Endothelial cell (in vitro differentiated cells): ENCODE measurements at places on chromosomes 5 and 9.

DNA sequence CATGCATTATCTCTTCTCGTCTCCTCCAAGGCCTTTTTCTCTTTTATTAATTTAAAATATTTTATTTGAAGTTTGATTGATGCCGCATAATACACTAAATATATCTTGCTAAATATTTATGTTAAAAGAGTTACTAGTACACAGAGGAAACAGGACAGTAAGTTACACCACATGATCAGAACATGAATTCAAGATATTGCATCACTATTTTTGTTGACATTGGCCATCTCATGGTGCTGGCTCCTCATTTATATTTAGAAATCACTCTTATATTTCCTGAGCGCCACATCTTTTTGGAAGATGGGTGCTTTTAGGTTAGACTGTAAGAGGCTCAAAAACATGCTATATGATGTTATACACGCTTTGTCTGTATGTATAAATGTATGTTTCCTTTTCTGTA, 23.0 kb downstream of the SPEF2 start:
- no peak overlapping the region for H3K4me3 ChIP-seq
- no peak for DNase-seq
- H3K27ac ChIP-seq = no peak overlapping the region
- H3K4me1 ChIP-seq = no peaks in the 10 kb centered on the region
- H3K27me3 ChIP-seq = no peaks in the 10 kb centered on the region
- H3K36me3 ChIP-seq = no peaks in the 10 kb centered on the region

GRCh38 chr5:81718300-81718699, 32.6 kb downstream of the SSBP2 start:
- H3K27me3 ChIP-seq = peaks cover 1% of the 10 kb centered on the region
- H3K4me3 ChIP-seq = no peak overlapping the region
- peaks cover 53% of the 10 kb centered on the region for H3K4me1 ChIP-seq
- peaks cover 5% of the 10 kb centered on the region for H3K36me3 ChIP-seq

- H3K27ac ChIP-seq = no peak overlapping the region
- DNase-seq = peak; percentile 9
- H3K36me3 ChIP-seq = no peaks in the 10 kb centered on the region
Observed at GRCh38 chr9:72592502-72593403, 71.3 kb downstream of the TMC1 start.

DNA sequence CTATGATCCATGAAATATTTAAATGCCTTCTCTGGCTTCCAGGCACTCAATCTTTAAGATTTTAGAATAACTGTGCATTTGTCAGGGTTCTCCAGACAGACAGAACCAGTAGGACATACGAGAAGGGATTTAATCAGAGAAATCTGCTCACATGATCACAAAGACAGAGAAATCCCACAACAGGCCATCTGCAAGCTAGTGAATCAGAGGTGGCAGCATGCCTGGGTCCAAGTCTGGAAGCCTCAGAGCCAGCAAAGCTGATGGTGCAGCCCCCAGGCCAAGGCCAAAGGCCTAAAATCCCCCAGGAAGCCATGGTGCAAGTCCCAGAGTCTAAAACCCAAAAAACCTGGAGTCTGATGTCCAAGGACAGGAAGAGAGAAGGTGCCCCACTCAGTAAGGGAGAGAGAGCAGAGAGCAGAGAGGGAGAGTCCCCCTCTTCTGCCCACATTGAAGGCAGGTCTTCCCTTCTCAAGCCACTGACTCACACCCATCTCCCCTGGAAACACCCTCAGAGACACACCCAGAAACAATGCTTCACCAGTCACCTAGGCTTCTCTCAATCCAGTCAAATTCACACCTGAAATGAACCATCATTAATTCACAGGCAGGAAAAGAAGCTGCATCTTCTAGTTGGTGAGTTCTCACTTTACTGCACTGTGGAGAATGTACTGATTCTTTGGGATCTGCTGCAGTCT, 48.7 kb downstream of the CAMSAP1 start:
- peaks cover 27% of the 10 kb centered on the region for H3K36me3 ChIP-seq
- H3K4me1 ChIP-seq = no peaks in the 10 kb centered on the region
- peaks cover 7% of the 10 kb centered on the region for H3K27me3 ChIP-seq
- H3K27ac ChIP-seq = no peak overlapping the region
- no peak overlapping the region for H3K4me3 ChIP-seq

DNA sequence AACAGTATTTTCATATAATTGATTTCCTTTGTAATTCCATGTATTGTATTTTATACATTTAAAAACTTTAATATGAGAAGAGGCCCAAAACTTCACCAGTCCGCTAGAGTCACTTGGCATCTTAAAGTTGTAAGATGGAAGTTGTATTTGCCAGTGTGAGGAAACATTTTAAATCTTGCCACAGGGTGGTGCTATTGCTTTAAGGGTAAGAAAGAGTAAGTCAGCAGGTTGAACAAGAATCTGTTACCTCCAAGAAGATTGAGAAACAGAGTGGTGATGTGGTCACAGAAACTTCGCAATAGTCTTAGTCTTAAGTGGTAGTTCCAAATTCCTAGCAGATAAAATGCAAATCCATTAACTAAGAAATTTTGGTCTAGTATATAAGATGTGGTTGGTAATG, 39.8 kb upstream of the RANBP6 start:
- no peak overlapping the region for H3K27ac ChIP-seq
- no peaks in the 10 kb centered on the region for H3K36me3 ChIP-seq
- no peak overlapping the region for H3K4me3 ChIP-seq
- H3K27me3 ChIP-seq = peaks cover 1% of the 10 kb centered on the region

- no peaks in the 10 kb centered on the region for H3K36me3 ChIP-seq
- no peak overlapping the region for H3K4me3 ChIP-seq
- peaks cover 13% of the 10 kb centered on the region for H3K4me1 ChIP-seq
- no peak for DNase-seq
- H3K27ac ChIP-seq = no peak overlapping the region
Observed at GRCh38 chr5:148928141-148928540, 101.7 kb downstream of the ADRB2 start.

GRCh38 chr5:127519527-127519926, 2.1 kb downstream of the PRRC1 start:
- H3K4me1 ChIP-seq = peaks cover 14% of the 10 kb centered on the region
- DNase-seq = no peak
- no peak overlapping the region for H3K27ac ChIP-seq
- H3K27me3 ChIP-seq = peaks cover 1% of the 10 kb centered on the region

DNA sequence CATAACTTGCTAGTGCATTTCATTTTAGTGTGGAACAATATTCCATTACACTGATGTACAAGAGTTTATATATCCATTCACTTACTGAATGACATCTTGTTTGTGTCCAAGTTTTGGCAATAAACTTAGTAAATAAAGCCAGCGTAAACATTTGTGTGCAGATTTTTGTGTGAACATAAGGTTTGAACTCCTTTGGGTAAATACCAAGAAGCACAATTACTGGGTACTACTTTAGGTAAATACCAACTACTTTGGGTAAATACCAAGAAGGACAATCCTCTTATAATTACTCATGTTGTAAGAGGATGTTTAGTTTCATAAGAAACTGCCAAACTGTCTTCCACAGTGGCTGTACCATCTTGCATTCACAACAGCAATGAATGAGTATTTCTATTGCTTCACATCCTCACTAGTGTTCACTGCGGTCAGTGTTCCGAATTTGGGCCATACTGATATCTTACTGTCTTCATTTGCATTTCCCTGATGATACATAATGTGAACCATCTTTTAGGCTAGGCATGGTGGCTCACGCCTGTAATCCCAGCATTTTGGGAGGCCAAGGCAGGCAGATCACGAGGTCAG, 2.3 kb upstream of the SYK start:
- H3K27ac ChIP-seq = no peak overlapping the region
- H3K4me3 ChIP-seq = no peak overlapping the region
- H3K27me3 ChIP-seq = peaks cover 8% of the 10 kb centered on the region
- no peak for DNase-seq

DNA sequence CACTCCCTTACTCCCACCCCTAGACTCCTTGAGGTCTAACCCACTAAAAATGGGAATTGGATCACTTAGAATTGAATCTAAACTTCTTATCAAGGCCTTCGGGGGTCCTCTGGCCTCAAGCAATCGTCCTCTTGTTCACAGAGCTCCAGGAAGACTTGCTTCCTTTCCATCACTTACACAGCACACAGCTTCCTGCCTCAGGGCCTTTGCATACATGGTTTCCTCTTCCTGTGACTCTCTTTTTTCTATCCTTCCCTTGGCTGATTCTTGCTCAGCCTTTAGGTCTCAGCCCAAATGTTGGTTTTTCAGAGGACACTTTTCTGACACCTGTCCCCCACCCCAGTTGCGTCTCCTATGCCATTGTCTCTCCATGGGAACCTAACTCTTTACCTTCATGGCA, 50.0 kb upstream of the ALDH1B1 start:
- H3K36me3 ChIP-seq = peaks cover 6% of the 10 kb centered on the region
- no peak overlapping the region for H3K4me3 ChIP-seq
- peaks cover 27% of the 10 kb centered on the region for H3K4me1 ChIP-seq
- no peak for DNase-seq
- H3K27ac ChIP-seq = peak overlapping the region; percentile 50

DNA sequence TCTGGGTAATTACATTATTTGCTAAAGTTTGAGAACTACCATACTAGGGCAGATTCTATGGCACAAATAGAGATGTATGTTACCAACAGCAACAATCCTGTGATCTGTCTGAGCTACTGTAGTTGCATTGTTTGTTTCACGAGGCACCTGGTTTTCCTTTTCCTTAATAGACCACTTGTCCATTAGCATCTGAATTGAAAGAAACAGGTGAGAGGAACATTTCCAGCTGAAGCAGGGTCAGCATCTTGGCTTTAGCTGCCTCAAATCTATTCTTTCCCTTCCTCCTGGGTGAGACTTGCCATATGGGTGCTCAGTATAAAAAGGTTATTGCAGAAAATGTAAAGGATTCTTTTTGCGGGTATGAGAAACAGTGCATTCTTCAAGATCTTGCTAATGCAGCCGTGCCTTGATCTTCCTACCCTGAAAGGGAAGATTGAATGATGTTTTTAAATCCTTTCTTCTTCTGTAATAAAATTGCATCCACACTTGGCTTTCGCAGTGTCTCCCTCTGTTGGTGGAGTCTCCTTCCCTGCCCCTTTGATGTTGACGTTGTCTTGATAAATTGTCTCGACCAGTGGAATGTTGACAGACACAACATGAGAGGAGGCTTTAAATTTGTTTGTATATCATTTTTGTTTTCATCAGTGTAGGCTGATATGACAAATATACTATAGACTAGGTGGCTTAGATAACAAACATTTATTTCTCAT, 118.0 kb upstream of the BRINP1 start:
- no peak overlapping the region for H3K27ac ChIP-seq

DNA sequence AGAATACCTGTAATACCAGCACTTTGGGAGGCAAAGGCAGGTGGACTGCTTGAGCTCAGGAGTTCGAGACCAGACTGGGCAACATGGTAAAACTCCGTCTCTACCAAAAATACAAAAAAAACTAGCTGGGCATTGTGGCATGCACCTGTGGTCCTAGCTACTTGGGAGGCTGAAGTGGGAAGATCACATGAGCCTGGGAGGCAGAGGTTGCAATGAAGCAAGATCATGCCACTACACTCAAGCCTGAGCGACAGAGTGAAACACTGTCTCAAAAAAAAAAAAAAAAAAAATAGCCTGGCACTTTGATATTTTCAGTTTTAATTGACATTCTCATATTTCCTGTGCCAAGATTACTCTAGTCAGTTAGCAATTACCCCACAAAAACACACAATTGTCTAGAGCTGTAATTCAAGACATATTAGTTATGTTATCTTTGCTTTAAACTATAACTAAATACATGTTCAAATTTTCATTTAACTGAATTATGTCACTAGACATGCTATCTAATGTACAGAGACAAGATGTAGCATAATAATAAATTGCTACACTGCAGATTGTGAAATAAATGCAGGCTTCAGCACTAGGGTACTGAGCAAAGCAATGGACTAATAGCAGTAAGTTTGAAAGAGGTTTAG, 378.2 kb upstream of the GRAMD2B start:
- no peak overlapping the region for H3K4me3 ChIP-seq
- DNase-seq = no peak
- no peak overlapping the region for H3K27ac ChIP-seq
- H3K36me3 ChIP-seq = no peaks in the 10 kb centered on the region

- DNase-seq = no peak
- H3K36me3 ChIP-seq = peaks cover 7% of the 10 kb centered on the region
- H3K27ac ChIP-seq = no peak overlapping the region
- no peak overlapping the region for H3K4me3 ChIP-seq
- no peaks in the 10 kb centered on the region for H3K27me3 ChIP-seq
Observed at GRCh38 chr5:68289498-68289897, 73.9 kb downstream of the PIK3R1 start.

GRCh38 chr5:124868676-124869075, 122.2 kb upstream of the ZNF608 start:
- no peak overlapping the region for H3K4me3 ChIP-seq
- H3K27me3 ChIP-seq = peaks cover 1% of the 10 kb centered on the region
- H3K27ac ChIP-seq = no peak overlapping the region

GRCh38 chr9:36968574-36969215, 65.4 kb downstream of the PAX5 start:
- peaks cover 9% of the 10 kb centered on the region for H3K27me3 ChIP-seq
- H3K4me1 ChIP-seq = no peaks in the 10 kb centered on the region

DNA sequence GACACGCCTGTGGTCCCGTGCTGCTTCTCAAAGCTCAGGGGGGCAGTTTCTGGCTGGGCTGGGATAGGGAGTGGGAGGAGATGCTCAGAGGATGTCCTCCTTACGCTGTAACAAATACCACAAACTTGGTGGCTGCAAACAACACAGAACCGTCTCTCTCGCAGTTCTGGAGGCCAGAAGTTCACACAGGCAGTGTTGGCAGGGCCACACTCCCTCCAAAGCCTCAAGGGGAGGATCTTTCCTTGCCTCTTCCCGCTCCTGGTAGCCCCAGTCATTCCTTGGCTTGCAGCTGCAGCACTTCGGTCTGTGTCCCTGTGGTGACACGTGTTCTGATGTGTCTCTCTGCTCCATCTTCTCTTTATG, 10.4 kb upstream of the ORM1 start:
- H3K27me3 ChIP-seq = peaks cover 4% of the 10 kb centered on the region
- H3K4me1 ChIP-seq = no peaks in the 10 kb centered on the region
- DNase-seq = no peak
- no peak overlapping the region for H3K27ac ChIP-seq

GRCh38 chr5:169670769-169671525, 33.9 kb downstream of the DOCK2 start:
- no peak for DNase-seq
- H3K27ac ChIP-seq = no peak overlapping the region
- no peak overlapping the region for H3K4me3 ChIP-seq
